Urothelium cell line (cell line): ENCODE measurements at places on chromosomes 3 and 15.

- DNase-seq: no peak
These were observed 21.3 kb downstream of the NPAP1 start for GRCh38 chr15:24696842-24697241.

DNA sequence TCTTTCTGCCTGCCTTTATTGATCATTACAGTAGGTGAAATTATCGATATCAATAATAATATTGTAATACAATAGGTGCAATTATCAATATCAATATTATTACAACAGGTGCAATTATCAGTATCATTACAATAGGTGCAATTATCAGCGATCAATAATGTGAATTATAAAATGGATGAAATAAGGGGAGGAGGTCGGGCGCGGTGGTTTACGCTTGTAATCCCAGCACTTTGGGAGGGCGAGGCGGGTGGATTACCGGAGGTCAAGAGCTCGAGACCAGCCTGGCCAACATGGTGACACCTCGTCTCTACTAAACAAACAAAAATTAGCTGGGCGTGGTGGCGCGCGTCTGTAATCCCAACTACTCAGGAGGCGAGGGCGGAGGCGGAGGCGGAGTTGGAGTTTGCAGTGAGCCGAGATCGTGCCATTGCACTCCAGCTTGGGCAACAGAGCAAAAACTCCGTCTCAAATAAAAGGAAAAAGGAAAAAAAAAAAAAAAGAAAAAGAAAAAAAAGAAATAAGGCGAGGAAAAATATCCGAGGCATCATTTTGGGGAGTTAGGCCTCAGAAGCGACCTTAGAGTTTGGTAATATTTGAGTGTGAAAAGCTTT, 611 bp upstream of the BNIP2 start:
- DNase-seq: no peak

GRCh38 chr3:58082047-58082446, 73.8 kb downstream of the FLNB start:
- no peak for DNase-seq

GRCh38 chr3:131803113-131803512, 231.7 kb downstream of the CPNE4 start:
- DNase-seq: no peak

GRCh38 chr3:123783050-123783689, 101.0 kb downstream of the MYLK start:
- DNase-seq: no peak

GRCh38 chr3:22981166-22981565, 222.0 kb upstream of the UBE2E2 start:
- no peak for DNase-seq

GRCh38 chr3:170572665-170573253, 13.1 kb downstream of the SLC7A14 start:
- peak; percentile 14 for DNase-seq

GRCh38 chr3:185046164-185046515, 106.7 kb downstream of the C3orf70 start:
- DNase-seq: no peak

DNA sequence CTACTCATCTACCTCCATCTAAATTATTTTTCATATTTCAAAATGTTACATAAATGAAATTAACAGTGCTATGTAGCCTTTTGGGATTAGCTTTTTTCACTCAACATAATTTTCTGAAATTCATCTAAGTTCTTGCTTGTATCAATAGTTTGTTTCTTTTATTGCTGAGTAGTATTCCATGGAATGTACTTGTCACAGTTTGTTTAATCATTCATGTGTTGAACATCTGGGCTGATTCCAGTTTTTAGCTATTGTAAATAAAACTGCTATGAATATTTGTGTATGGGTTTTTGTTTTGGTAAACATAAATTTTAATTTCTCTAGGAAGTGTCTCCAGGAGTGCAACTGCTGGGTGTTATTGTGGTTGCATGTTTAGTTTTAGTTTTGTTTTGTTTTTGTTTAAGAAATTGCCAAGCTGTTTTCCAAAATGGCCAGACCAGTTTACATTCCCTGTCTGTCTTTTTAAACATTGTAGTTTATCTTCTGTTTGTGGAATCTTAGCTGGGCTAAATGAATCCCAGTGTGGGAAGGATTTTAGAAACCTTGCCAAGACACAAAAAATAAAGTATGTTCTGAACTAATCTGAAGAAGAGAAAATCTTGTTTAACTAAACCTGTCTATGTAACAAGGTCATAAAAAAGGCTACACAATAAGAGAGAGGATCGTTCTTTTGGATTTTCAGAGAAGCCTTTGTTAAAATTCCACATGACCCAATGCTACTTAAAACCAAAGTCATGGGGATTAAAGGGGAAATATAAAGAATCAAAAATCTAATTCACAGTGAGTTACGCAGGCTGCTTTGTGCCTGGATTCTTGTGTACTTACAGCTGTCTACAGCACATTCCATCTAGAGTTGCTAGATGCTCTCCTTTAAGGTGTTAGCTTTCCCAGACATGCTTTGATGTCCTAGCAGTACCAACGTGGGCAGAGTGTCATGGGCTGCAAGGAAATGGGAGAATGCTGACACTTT, 129.2 kb upstream of the SUCLG2 start:
- no peak for DNase-seq

DNA sequence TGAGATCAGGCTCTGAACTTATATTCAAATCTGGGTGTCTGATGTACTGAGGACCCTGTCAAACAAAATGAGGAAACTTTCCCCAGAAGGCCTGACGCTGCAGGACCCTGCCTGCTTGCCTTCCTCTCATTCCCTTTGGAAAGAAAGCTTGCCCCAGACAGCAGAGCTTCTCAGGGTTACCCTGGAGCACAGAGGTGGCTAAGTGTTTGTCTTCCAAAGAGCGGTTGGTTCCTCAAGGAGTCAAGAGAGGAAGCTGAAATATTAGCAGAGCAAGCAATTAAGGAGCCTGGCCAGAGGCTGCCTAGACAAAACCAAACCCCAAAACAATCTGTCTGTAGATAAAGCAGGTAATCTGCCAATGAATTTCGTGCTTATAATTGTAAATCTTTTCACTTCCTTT, 175.3 kb downstream of the NR1D2 start:
- DNase-seq: no peak

DNA sequence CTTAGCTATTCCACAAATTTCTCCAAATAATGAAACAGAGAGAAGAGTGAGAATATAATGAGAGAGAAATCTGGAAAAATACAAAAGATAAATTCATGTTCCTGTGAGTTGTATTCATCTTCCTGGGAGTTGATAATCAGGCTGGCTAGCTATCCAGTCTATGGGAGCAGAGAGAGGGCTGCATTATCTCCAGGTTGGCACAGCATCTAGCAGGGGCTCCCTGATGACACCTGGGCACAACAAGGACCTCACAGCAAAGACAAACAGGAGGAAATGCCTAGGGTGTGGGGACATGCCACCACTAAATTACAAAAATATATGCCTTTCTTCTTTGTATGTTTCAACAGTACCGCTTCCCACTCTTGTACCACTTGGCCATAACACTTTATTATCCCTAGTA, 1.9 kb downstream of the EHD4 start:
- no peak for DNase-seq

- DNase-seq: no peak
These were observed 419.1 kb upstream of the ARHGEF26 start for GRCh38 chr3:153702106-153702505.

GRCh38 chr3:31567036-31567435, 34.3 kb downstream of the STT3B start:
- DNase-seq: no peak

DNA sequence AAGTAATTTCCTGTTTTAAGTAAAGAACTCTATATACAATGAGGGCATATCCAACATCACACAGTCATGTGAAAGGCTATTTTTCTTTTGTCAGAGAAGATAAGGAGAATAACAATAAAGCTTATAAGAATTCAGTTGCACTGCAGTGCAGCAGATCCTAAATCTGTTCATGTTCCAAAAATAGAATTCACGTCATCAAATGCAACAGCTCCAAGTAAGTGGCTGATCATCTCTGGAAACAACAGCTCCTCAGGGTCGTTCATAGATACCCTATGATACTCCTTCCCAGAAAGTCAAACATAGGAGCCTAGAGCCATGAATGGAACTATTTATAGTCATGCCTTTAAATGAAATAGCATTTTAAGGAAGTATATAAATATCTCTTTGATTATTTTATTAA, 100.2 kb downstream of the FMN1 start:
- DNase-seq: no peak

DNA sequence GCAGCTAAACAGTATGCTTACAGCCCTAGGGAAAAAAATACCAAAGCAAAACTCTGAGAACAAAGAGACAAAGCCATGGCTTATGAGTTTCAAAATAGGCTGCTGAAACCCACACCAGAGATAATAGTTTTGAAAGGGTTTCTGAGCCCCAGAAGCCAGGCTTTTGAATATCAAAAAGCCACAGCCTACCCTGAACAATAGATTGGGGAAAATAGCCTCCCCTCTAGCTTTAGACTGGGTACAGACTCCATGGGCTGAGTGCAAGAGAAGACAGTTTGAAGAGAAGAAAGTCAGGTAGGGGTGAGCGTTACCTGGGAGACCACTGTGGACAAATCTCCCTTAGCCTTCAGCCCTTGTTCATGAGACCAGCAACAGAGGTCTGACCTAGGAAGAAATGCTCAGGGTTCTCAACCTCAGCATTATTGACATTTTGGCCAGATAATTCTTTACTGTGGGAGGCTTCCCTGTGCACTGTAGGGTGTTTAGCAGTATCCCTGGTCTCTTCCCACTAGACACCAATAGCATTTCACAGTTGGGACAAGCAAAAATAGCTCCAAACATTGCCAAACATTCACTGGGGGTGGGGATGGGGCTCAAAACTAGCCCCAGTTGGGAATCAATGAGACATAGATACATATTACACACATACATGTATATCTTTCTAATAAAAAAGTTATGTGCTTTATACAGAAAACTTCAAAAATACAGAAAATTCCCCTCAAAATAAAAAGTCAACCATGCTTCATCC, 11.6 kb upstream of the TAFA4 start:
- no peak for DNase-seq

- peak; percentile 88 for DNase-seq
These were observed 133.3 kb downstream of the MYLK start for GRCh38 chr3:123750659-123751420.

DNA sequence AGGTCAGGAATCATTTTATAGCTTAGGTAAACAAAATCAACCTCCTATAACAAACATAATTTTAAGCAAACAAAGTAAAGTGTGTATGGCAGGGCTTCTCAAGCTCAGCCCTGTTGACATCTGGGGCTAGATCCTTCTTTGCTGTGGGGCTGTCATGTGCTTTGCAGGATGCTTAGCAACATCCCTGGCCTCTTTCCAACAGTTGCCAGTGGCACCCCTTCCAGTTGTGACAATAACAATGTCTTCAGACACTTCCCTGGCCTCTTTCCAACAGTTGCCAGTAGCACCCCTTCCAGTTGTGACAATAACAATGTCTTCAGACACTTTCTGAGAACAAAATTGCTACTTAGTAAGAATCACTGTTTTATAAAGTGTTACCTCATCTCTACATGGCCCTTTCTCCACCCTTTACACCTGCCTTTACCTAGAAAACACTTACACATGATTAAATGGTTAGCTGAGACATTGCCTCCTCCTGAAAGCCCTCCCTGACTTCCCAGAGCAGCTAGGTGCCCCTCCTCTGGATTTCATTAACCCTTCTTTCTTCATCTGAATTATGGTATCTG, 194.0 kb upstream of the LMCD1 start:
- no peak for DNase-seq

GRCh38 chr3:4850928-4851265, 128.3 kb upstream of the BHLHE40 start:
- no peak for DNase-seq

- no peak for DNase-seq
These were observed 35.1 kb downstream of the POC1A start for GRCh38 chr3:52119099-52119498.

DNA sequence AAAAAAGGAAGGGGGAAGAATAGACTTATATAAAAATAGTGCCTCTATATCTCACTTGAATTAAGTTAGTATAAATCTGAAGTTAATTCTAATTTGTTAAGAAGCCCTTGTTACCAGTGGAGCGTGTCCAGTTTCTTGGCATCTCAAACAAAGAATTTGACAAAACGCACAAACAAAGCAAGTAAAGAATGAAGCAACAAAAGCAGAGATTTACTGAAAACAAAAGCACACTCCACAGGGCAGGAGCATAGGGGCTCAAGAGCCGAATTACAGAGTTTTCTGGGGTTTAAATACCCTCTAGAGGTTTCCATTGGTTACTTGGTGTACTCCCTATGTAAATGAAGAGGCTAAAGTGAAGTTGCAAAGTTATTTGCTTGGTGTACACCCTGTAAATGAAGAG, 34.0 kb upstream of the GK5 start:
- no peak for DNase-seq
